ENCODE measurements at places on chromosomes 5 and 9.

- no peak for DNase-seq
Observed at GRCh38 chr5:120767178-120767820, 303.2 kb downstream of the PRR16 start.

- peak; percentile 2 for DNase-seq
Observed at GRCh38 chr9:128383791-128384190, 12.6 kb downstream of the URM1 start.

- DNase-seq, result no peak
Observed at GRCh38 chr9:21096172-21096900, 18.6 kb upstream of the IFNB1 start.

DNA sequence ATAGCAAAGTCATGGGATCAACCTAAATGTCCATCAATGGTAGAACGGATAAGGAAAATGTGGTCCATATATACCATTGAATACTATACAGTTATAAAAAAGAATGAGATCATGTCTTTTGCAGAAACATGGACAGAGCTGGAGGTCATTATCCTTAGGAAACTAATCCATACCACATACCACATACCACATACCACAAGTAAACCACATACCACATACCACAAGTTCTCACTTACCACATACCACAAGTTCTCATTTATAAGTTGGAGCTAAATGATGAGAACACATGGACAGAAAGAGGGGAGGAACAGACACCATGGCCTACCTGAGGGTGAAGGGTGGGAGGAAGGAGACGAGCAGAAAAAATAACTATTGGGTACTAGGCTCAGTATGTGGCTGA is 154.6 kb upstream of the GHR start:
- DNase-seq, result no peak

DNA sequence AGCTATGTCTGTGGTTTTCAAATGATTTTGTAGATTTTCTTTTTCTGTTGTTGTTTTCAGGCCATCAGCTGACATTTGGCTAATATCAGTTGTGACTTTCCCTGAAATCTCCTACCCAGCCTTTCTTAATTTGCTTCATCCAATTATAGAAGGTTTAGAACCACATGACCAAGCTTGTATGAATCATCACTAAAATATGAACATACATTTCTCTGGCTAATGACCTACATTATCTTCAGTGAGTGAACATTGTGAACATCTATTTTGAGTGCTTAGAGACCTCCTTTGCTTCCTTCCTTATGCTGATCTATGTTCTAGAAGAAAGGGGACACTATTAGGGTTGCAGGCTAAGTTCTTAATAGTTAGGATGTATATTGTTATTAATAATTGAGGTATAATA is 532.5 kb downstream of the RAB3C start:
- no peak for DNase-seq

GRCh38 chr5:79002374-79002773 is 17.3 kb upstream of the ARSB start:
- no peak for DNase-seq

DNA sequence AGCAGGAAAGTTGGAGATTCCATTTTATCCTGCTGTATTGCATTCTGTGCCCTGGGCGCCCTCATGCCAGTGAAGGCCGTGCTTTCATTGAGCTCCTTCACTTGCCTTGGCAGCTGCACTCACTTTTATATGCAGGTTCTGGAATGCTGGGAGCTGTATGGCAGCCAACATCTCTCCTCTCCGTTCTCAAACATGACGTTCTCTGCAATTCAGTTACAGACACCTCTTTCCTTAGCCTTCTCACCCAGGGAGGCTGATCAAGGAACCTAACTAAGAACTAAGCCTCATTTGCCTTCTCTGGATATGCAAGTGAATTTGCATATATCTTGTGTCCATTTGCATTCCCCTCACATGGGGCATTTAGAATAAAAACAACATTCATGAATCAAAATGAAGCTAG is 29.4 kb upstream of the PURA start:
- no peak for DNase-seq

DNA sequence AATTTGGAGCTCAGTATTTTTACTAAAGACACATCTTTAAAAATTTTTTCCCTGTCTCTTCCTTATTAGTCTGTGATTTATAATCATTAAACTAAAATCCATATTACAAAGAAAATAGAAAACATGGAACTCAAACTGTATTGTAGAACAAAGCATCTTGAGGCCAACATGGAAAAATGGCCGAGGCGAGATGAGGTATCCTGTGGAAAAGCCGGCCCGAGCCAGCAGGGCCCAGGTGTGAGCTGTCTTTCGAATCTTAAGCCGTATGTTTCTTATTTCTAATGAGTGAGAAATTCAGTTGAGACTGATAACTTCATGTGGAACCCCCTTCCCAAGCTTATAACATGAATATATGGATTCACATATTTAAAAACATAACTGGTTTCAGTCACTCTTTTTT is 170.4 kb upstream of the OTULINL start:
- DNase-seq, result no peak

DNA sequence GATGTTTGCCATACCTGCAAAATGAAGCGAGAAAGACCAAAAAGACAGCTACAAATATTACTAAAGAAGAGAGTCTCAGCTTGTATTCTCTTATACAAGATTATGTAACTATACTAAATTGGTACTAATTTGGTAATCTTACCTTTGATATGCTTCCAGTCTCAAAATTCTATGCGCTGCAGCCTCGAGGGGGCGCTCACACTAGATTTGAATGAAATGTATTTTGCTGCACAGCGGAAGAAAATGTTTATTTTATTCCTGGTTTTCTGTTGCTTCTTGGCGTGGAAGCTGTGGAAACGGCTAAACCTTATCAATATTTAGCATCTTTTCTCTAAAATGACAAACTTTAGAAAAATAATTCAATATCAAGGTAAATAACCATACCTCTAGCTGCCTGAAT is 267.0 kb upstream of the NUDT12 start:
- DNase-seq, result no peak

DNA sequence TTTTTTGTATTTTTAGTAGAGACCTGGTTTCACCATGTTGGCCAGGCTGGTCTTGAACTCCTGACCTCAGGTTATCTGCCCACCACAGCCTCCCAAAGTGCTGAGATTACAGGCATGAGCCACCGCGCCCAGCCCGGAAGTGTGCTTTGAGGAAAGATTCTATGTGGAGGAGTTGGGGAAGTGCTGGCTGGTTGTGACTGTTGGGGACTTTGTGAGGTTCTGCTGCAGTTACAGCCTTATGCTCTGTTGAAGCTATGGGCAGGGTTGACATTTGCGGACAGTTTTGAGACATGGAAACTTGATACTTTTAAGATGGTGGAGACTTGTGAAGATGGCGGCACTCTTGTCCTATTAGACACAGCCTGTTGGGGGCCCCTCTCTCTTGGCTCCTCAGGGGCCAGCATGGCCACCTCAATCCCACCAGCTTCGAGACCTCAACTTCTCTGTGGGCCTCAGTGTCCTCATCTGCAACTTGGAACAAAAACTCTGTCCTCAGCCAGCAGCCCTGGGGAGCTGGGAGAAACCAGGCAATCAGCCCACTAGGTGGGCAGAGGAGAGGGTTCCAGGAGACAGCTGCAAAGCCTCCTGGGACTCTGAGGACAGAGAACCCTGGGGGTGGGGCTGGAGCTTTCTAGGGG is 24.9 kb downstream of the C9orf50 start:
- no peak for DNase-seq

GRCh38 chr5:54551926-54552325 is 34.4 kb downstream of the SNX18 start:
- no peak for DNase-seq

- no peak for DNase-seq
Observed at GRCh38 chr5:129079496-129079895, 15.1 kb upstream of the ISOC1 start.

- DNase-seq, result no peak
Observed at GRCh38 chr5:135222771-135223170, 176.3 kb downstream of the MACROH2A1 start.

- no peak for DNase-seq
Observed at GRCh38 chr9:91198405-91198804, 163.3 kb downstream of the AUH start.

DNA sequence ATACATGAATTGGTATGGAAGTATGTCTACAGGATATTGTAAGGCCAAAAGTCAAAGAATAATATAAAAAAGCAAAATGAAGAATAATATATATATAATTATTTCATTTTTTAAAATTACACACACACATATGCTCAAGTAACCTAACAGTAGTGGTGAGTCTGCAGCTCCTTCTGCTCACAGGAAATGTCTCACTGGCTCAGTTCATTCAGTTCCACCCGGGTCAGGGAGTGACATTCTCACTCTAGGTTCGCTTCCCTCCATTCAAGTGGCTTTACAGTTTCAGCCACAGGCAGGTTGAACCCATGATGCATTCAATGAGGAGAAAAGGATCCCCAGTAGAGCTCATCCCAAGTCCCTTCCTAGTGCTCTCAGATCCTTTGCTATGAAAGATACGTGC is 90.8 kb downstream of the SUSD1 start:
- no peak for DNase-seq

DNA sequence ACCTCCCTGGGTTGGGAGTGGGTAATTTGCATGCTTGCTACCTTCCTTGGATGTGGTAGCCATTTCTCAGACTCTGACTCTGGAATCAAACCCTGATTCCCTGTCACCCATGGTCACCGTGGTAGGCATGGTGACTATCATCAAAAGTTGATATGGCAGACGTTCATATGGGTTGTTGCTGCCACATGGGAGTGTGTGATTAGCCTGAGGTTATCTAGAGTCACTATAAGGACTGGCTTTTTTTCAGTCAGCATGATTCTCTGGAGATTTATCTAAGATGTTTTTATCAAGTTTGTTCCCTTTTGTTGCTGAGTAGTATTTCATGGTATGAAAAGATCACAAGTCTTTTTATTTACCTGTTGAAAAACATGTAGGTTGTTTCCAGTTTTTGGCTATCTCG is 7.0 kb downstream of the RCL1 start:
- no peak for DNase-seq

GRCh38 chr5:82329393-82329792 is 51.2 kb upstream of the RPS23 start:
- DNase-seq, result no peak

GRCh38 chr5:68032216-68032762 is 183.3 kb upstream of the PIK3R1 start:
- no peak for DNase-seq

DNA sequence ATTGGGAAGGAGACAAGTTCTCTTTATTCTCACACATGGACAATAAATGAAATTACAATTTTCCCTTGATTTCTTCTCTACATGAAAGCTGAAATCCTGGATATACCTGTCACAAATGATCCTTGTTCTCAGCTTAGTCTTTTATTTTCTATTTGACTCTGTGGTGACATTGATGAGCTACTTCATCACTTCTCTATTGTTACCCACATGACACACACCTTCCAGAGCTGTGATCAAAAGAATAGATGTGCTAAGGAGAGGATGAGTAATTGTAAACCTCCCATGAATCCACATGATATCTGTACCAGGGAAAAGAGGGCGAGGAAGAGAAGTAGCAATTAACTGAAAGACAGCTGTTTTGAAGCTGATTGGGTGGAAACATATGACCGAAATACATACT is 102.0 kb downstream of the CAVIN4 start:
- no peak for DNase-seq

- DNase-seq, result peak; percentile 30
Observed at GRCh38 chr5:72290356-72291133, 29.5 kb downstream of the MRPS27 start.

- DNase-seq, result no peak
Observed at GRCh38 chr9:84615544-84615943, 54.0 kb upstream of the NTRK2 start.

GRCh38 chr5:149079883-149080282 is 17.0 kb upstream of the SH3TC2 start:
- DNase-seq, result no peak

- no peak for DNase-seq
Observed at GRCh38 chr5:134545070-134545868, 19.8 kb downstream of the JADE2 start.

GRCh38 chr9:87824216-87824875 is 58.3 kb upstream of the SPATA31E1 start:
- DNase-seq, result no peak

DNA sequence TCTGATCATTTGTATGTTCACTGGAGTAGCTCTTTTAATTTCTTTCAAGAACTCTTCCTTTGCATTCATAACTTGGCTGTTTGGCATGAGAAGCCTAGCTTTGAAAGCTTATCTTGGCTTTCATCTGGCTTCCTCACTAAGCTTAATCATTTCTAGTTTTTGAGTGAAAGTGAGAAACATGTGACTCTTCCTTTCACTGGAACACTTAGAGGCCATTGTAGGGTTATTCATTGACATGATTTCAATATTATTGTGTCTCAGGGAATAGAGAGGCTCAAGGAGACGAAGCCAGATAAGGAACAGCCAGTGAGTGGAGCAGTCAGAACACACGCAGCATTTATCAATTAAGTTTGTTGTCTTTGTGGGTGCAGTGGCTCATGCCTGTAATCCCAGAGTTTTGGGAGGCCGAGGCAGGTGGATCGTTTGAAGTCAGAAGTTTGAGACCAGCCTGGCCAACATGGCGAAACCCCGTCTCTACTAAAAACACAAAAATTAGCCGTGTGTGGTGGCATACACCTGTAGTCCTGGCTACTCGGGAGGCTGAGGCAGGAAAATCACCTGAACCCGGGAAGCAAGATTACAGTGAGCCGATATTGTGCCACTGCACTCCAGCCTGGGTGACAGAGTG is 98.3 kb downstream of the UGCG start:
- no peak for DNase-seq

DNA sequence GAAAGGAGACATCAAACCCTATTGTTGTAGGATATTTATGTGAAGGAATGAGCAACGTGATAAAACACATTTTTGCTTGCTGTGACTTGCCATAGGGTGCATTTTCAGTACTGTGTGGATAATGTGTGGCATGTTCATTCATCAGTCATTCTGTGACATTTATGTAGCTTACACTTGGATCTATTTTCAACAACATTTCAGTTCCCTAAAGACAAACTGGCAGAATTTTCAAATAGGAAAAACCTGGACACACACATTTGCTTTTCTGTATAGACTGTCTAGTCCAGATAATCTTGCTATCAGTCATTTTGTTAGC is 127.7 kb downstream of the TMC1 start:
- DNase-seq, result no peak

DNA sequence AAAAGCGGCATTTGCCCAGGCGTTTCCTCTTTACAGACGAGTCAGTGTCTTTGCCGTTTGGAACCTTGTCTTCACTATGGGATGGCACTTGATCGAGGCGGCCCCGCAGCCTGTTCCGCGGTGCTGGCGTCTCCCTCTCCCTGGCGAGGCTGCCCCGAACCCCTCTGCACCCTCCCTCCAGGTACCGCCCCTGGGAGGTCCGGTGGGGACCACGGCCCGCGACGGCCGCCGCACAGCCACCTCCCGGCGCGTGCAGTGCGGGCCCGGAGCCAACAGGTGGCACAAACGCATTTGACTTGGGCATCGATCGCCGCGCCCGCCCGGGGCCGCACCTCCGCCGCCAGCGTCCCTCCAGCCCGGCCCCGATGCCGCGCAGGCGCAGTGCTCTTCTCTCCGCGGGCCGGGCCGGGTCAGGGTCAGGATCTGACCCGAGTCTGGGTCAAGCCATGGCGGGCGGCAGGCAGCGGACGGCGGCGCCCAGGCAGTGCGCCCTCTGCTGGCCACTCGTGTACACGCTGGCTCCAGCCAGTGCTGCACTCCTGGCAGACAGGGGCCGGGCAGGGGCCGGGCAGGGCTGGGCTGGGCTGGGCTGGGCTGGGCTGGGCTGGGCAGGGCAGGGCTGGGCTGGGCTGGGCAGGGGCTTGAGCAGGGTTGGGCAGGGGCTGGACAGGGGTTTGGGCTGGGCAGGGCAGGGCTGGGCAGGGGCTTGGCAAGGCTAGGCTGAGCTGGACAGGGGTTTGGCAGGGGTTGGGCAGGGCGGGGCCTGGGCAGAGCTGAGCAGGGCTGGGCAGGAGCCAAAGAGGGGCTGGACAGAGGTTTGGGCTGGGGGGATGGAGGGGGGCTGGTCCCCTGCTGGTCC is 155.8 kb upstream of the IRX4 start:
- DNase-seq, result no peak

GRCh38 chr5:66012271-66012670 is 85.9 kb downstream of the ERBIN start:
- DNase-seq, result no peak
